ENCODE measurements at places on chromosomes 1 and 21. TPM values are rescaled to one million over a fixed set of nuclear protein-coding genes. Genes with fewer than 3 reads are reported as not detected.

- DNase-seq = no peak
Observed at GRCh38 chr1:178411756-178412399, 84.9 kb downstream of the CLEC20A start.

- peak; percentile 73 for DNase-seq
Observed at GRCh38 chr21:25456672-25457071, 150.6 kb downstream of the MRPL39 start.

GRCh38 chr1:110059133-110059863, 11.2 kb downstream of the ALX3 start:
- peak; percentile 29 for DNase-seq

GRCh38 chr1:212781225-212781624, 10.4 kb downstream of the NSL1 start:
- DNase-seq = no peak

CSMD2 gene
- 11.8 TPM for total RNA-seq

GRCh38 chr1:229209816-229210215, 61.1 kb upstream of the RAB4A start:
- DNase-seq = no peak

DNA sequence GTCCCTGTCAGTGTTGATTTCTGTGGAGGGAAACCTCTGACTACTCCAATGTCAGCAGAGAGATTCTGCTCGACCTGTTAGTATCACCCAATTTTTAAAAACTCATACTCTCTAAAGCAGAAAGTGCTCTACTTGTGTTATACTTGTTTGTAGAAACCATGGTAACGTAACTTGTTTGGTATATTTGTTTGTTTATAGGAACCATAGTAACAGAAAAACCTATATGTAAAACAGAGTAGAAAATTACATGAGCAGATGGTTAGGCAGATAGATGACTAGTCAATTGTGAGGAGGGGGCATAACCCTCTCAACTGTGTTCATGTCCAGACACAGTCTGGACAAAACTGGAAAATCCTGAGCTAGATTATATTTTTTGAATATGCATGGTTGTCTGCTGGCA, 6.7 kb downstream of the TRIM45 start:
- DNase-seq = no peak

IGSF8 gene
- 29.9 TPM for total RNA-seq

DNA sequence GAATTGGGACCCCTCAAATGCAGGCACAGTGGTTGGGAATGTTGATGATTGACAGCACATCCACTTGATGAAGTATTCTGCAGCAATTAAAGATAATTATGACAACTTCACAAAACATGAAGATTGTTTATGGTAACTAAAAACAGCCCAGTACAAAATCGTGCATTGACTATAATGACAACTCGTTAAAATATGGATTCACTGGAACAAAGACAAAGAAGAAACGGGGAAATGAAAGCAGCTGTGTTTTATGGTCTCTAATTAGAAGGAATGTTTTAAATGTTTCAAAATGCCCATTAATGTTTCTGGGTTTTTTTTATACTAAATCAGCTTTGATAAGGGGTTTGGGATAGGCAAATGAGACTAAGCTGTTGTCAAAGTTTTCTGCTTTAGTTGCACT, 36.1 kb downstream of the NIPAL3 start:
- DNase-seq = no peak

DNA sequence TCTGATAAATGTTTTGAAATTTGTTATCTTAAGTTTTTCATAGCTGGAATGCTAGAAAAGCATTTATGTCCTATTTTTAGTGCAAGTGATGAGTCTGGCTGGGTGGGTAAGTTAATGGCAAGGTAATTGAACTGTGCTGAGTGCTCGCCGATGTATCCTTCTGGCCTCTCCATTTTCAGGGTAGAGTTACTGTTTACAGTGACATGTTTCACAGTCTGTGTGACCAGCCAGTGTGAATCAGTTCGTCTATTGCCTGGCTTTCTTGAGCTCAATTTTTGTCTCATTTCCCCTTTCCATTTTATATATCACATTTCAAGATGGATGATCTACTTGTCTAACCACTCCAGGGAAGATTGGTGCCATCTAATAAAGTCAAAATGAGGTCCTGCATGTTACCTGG, 44.1 kb downstream of the ITSN1 start:
- DNase-seq = no peak

DNA sequence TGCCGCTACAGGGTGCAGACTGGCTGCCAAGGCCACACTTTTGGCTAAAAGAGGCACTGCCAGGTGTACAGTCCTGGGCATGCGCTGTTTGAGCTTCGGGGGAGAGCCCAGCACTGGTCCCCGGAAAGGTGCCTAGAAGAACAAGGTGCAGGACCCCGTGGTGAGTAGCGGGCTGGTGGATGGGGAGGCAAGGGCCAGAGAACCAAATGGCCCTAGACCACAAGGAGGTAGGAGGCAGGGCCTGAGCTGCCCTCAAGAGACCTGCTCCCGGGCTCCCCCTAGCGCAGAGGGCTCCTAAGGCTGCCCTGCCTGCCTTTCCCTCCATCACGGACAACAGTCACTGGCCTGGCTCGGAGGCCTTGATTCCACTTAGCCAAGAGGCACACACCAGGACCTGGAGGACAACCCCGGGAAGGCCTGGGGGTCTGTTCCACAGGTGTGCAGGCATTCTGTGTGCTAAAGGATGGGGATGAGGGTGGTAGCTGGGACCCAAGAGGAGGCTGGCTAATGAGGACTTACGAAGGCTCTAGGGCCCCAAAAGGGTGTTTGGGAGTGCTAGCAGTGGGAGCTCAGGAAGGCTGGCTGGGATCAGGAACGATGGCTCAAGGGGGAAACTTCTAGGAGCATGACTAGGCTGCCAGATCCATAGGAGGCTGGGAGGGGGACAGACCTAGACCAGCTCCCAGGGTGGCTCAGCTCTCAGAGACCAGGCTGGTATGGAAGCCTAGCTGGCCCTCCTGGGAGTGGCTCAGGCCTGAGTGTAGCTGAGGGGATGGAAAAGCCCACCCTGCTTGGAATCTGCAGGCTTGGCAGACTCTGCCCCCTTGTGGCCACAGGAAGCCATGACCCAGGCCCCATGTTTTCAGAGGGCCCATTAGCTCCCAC, 742 bp downstream of the ARTN start:
- peak; percentile 67 for DNase-seq

DNA sequence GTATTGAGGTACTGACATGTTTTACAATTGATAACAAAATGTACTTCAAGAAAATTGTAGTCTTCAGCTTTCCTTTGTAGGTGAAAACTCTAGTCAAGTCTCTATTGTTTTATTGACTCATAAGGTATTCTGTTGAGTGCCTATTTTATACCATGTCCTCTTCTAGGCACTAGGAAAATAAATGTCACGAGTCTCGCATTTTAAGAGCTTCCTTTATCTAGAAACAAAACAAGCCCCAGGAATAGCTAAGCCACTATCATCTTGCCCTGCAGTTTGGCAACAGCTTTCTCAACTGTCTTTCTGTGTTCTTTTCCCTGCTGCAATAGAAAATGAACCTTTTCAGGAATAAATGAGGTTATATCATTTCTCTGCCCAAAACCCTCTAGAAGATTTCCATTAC, 288.5 kb upstream of the NEGR1 start:
- no peak for DNase-seq

CLCA2 gene
- total RNA-seq = 0.30 TPM

DNA sequence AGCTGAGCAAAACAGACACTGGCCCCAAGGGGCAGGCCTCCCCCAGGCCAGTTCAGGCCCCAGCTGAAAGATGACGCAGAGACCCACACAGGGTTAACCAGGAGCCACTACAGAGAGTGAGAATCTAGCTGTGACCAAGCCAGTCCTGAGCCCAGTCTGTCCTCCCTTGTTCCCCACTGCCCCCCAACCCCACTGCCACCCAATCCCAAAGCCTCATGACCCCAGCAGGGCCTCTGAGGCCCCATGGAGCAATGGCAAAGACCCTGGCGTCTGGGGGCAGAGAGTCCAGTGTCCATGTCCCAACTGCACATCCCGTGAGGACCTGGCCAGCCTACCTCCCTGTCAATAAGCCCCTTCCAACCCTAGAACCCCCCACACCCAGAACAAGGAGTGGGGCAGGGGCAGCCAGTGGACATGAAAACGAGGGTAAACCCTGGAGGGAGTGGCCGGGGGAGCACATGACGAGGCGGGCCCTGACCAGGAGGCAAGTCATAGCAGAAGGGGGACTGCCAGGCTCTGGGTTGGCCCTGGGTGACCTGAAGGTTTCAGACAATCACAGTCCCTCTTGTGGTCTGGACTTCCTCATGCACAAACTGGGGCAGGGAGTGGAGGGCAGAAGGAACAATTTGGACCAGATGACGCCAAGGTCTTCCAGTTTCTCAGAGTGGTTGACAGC, 100.5 kb downstream of the GLIS1 start:
- no peak for DNase-seq

DNA sequence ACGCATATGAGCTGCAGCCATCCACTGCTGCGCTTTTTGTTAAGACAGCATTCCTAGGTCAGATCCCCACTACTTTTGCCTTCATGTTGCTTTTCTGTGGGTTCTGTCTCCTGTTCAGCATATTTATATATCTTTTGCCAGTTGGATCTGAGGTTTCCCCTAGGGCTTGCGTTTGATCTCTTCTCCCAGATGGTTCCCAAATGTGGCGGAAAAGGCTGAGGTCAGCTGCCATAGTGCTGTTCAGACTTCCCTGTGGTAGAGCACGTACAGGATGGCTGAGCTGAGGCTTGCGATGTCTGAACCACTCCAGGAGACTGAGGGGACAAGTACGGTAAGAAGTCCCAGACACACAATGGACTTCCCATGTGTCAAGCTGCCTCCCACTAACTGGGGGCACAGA, 39.8 kb downstream of the COL6A1 start:
- no peak for DNase-seq

RRAGC gene
- total RNA-seq = 31.7 TPM
